ENCODE measurements at places on chromosomes 3 and 15. TPM values are rescaled to one million over a fixed set of nuclear protein-coding genes. Genes with fewer than 3 reads are reported as not detected.

Gene ARPIN
- 10.3 TPM for total RNA-seq

Gene PRSS50
- total RNA-seq: not detected

Gene TMCO5A
- total RNA-seq: not detected

Gene GJD2
- total RNA-seq: not detected

Gene OR5K2
- not detected for total RNA-seq

Gene CXCR6
- not detected for total RNA-seq

Gene CHST13
- not detected for total RNA-seq

Gene GNAT1
- not detected for total RNA-seq

Gene SLC2A2
- not detected for total RNA-seq

Gene IGSF11
- total RNA-seq: not detected

Gene CAPN3
- 0.96 TPM for total RNA-seq

Gene LRTM1
- total RNA-seq: not detected

Gene ABHD2
- 59.0 TPM for total RNA-seq

Gene B3GALNT1
- total RNA-seq: 10.1 TPM

Gene ZNF501
- total RNA-seq: 4.6 TPM

Gene MOBP
- 0.19 TPM for total RNA-seq

Gene GHSR
- total RNA-seq: not detected

Gene GPR62
- under 0.01 TPM for total RNA-seq

Gene GPR87
- total RNA-seq: 0.33 TPM

Gene BDH1
- 2.9 TPM for total RNA-seq

Gene DUOXA1
- total RNA-seq: not detected

Gene FOXB1
- total RNA-seq: not detected

Gene RAB27A
- total RNA-seq: 8.8 TPM

Gene LRRC31
- total RNA-seq: not detected

Gene GOLGA8G
- total RNA-seq: not detected

Gene ANKUB1
- not detected for total RNA-seq

Gene NLGN1
- 11.4 TPM for total RNA-seq

Gene PLSCR1
- total RNA-seq: 68.9 TPM

Gene MME
- 18.3 TPM for total RNA-seq

Gene TMEM158
- total RNA-seq: 1.9 TPM

Gene CCR8
- total RNA-seq: not detected

Gene ADCY5
- not detected for total RNA-seq

Gene KBTBD12
- total RNA-seq: not detected
